Activated CD8-positive, alpha-beta T cell treated with anti-CD3 and anti-CD28 coated beads for 36 hours (primary cell): ENCODE measurements at places on chromosomes 1 and 21. TPM values are rescaled to one million over a fixed set of nuclear protein-coding genes. Genes with fewer than 3 reads are reported as not detected.

The PGLYRP4 gene
- not detected for total RNA-seq

The PM20D1 gene
- 0.22 TPM for total RNA-seq

The OR2L2 gene
- total RNA-seq, result 0.07 TPM

The ZSWIM5 gene
- total RNA-seq, result 0.87 TPM

The BCL2L15 gene
- total RNA-seq, result 0.61 TPM

DNA sequence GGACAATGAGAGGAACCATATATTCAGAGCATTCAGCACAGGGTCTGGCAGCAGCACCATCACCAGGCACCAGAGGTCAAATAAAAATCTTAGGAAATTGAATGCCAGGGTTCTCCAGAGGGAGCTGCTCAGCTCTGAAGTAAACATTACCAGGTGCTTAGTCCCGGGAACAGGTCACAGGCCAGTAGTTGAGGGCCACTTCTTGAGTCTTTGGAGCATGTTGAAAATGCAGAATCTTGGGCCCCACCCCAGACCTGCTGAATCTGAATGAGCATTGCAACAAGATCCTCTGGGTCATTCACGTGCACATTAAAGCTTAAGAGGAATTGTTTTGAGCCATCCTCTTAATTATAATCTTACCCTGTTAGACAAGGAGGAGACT is 33.8 kb downstream of the PHC2 start:
- H3K27me3 ChIP-seq, result peaks cover 4% of the 10 kb centered on the region
- no peak overlapping the region for H3K4me3 ChIP-seq
- H3K27ac ChIP-seq, result no peak overlapping the region
- H3K4me1 ChIP-seq, result peaks cover 6% of the 10 kb centered on the region

- H3K36me3 ChIP-seq, result no peaks in the 10 kb centered on the region
- H3K27ac ChIP-seq, result no peak overlapping the region
- no peak overlapping the region for H3K4me3 ChIP-seq
- H3K4me1 ChIP-seq, result no peaks in the 10 kb centered on the region
- no peak for DNase-seq
These were observed 6.0 kb downstream of the TEX35 start for GRCh38 chr1:178518894-178519293.

- H3K4me1 ChIP-seq, result peaks cover 30% of the 10 kb centered on the region
- no peak overlapping the region for H3K27ac ChIP-seq
- H3K36me3 ChIP-seq, result peaks cover 15% of the 10 kb centered on the region
- peak overlapping the region; percentile 60 for H3K4me3 ChIP-seq
These were observed 4.0 kb upstream of the FOXD3 start for GRCh38 chr1:63318201-63318979.

GRCh38 chr21:8993284-8993942 is 1528.0 kb upstream of the TPTE start:
- H3K27ac ChIP-seq, result no peak overlapping the region
- DNase-seq, result no peak
- peaks cover 35% of the 10 kb centered on the region for H3K27me3 ChIP-seq
- no peaks in the 10 kb centered on the region for H3K4me1 ChIP-seq

DNA sequence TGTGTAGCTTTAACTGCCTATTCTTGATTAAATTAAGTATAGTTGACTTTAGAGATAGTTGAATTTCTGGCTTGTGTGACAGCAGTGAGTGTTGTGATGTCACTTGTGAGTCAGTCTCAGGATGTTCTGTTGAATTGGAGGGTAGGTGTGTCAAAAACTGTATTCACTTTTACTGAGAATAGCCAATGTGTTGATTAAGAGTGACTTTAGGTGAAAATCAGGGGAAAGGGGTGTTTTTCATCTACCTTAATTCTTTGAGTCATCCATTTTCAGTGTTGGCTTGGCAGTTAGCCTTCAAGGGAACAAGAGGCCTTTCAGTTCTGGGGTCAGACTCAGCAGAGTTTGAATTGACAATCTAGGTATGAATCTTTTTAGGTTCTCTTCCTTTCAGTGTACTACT is 75.9 kb downstream of the CDC14A start:
- peak overlapping the region; percentile 82 for H3K27ac ChIP-seq
- H3K4me3 ChIP-seq, result no peak overlapping the region
- no peaks in the 10 kb centered on the region for H3K27me3 ChIP-seq
- peaks cover 60% of the 10 kb centered on the region for H3K4me1 ChIP-seq
- H3K36me3 ChIP-seq, result peaks cover 54% of the 10 kb centered on the region
- DNase-seq, result peak; percentile 48

DNA sequence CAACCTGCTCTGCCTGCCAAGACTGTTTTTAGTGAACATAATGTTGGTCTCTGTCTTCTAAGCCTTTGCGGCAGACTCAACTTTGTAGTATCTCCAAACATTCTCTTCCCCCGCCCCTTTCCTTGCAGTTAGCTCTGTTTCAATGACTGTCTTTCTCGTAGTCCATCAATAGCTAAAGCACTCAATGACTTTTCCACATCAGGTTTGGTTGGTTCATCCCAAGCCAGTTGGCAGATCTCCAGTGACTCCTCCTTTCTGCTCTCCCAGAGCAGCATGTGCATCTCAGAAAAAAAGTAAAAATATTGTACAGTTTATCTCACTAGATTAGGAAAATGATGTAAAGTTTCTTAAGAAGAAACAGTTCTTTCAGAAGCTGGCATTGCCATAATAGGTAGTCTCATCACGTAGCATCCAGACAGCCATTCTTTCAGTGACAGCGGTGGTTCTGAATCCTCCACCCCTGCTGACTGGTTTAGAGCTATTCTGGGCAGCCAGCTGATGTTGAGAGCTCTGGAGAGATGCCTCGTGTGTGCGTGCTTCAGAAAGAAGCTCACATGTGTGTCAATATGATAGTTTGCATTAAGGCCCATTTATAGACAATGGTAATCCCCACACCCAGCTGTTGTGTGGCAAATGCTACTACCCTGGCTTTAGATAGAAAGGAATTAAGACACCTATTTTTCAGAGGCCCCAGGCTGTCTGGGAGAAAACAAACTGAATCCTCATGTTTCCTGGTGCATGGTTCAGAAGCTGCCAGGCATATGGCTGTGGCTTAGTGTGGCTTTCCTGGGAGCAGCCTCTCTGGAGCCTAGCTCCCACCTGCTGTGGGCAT is 53.2 kb downstream of the CNN3 start:
- no peaks in the 10 kb centered on the region for H3K27me3 ChIP-seq
- H3K4me1 ChIP-seq, result peaks cover 10% of the 10 kb centered on the region
- H3K27ac ChIP-seq, result no peak overlapping the region

GRCh38 chr1:8145545-8146202 is 119.6 kb upstream of the ERRFI1 start:
- DNase-seq, result no peak
- no peak overlapping the region for H3K27ac ChIP-seq
- H3K27me3 ChIP-seq, result peaks cover 13% of the 10 kb centered on the region
- peaks cover 25% of the 10 kb centered on the region for H3K4me1 ChIP-seq
- H3K36me3 ChIP-seq, result no peaks in the 10 kb centered on the region

GRCh38 chr1:25731626-25732370 is 68.2 kb upstream of the SELENON start:
- H3K36me3 ChIP-seq, result peaks cover 3% of the 10 kb centered on the region
- no peak overlapping the region for H3K27ac ChIP-seq
- no peak overlapping the region for H3K4me3 ChIP-seq
- no peaks in the 10 kb centered on the region for H3K27me3 ChIP-seq
- no peak for DNase-seq

DNA sequence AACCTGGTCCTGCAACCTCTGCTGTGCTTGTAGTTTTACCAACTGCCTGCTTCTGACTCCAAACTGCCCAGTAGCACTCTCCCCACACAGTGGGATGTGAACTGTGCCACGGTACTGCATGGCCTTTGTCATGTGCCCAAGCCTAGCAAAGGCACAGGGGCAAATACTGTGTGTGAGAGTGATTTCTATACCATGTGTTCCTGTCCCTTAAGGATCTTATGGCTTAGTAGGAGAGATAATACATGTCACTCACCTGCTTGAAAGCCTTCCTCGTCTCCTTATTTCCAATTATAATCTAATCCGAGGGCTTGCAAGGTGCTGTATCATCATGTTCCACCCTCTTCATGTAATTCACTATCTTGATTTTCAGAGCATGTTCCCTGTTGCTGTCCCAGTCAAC is 51.3 kb downstream of the UBE4B start:
- H3K36me3 ChIP-seq, result peaks cover 10% of the 10 kb centered on the region
- H3K4me1 ChIP-seq, result peaks cover 5% of the 10 kb centered on the region
- no peaks in the 10 kb centered on the region for H3K27me3 ChIP-seq
- H3K4me3 ChIP-seq, result no peak overlapping the region
- H3K27ac ChIP-seq, result no peak overlapping the region

DNA sequence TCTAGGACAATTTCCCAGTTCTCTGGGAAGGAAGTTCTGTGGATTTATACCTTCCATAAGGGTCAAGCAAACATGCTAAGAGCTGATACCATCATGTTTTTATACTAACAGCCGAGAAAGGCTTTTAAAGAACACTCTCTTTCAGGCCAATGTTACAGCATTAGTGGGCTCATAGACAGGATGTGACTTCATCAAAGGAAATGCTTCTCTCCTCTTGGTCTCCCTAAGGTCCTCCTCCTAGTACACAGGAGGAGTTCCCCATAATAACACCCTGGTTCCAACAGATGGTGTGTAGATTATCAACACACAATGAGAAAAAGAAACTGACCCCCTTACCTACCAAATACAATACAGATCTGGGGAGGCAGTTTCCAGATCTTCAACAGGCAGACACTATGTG is 26.7 kb upstream of the GLIS1 start:
- H3K4me1 ChIP-seq, result peaks cover 21% of the 10 kb centered on the region
- no peaks in the 10 kb centered on the region for H3K27me3 ChIP-seq
- H3K4me3 ChIP-seq, result no peak overlapping the region
- DNase-seq, result no peak
- peaks cover 56% of the 10 kb centered on the region for H3K36me3 ChIP-seq
- H3K27ac ChIP-seq, result peak overlapping the region; percentile 46

DNA sequence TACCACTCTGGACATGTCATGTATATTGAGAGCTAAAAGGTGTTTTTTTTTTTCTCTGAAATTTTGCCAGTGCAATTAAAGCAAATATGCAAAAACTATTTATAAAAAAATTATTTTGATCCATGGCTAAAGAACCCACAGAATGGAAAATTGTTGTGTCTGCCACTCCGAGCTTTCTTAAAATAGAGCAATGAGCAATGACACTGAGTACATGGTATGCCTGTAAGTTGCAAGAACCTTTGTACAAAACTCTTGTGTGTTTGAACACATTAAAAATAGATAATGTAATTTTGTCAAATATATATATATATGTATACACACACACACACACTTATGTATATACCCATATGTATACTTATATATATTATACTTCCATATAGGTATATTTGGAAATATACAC is 1530.9 kb upstream of the B3GALT2 start:
- H3K27me3 ChIP-seq, result no peaks in the 10 kb centered on the region
- no peak for DNase-seq
- H3K36me3 ChIP-seq, result no peaks in the 10 kb centered on the region
- H3K4me3 ChIP-seq, result no peak overlapping the region
- no peak overlapping the region for H3K27ac ChIP-seq
- no peaks in the 10 kb centered on the region for H3K4me1 ChIP-seq

DNA sequence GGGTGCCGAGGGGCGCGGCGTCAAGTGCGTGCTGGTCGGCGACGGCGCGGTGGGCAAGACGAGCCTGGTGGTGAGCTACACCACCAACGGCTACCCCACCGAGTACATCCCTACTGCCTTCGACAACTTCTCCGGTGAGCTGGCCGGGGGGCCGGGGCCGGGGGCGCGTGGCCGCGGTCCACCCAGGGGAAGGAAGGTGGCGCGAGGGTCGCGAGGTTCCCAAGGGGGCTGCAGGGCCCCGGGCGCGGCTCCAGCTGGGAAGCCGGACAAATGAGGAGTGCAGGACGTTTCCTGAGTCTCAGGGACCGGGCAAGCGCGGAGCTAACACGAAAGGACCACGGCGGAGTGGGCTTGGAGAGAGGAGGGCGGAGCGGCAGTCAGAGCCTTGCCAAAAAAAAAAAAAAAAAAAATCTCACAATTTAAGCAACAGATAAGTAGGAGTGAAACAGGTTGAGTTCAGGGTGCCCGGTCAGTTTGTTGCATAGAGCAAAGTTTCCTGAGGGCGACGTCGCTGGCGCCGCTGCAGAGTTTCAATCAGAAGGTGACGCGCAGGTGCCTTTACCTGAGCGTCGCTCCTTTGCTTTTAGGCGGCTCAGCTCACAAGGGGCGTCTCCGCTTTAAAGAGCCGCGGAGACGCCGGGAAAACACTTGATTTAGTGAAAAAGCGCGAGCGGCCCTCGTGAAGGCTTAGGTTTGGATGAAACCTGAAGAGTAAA is 750 bp downstream of the RHOU start:
- DNase-seq, result peak; percentile 23
- H3K4me3 ChIP-seq, result peak overlapping the region; percentile 68
- no peaks in the 10 kb centered on the region for H3K36me3 ChIP-seq
- peaks cover 10% of the 10 kb centered on the region for H3K27me3 ChIP-seq
- H3K27ac ChIP-seq, result no peak overlapping the region

DNA sequence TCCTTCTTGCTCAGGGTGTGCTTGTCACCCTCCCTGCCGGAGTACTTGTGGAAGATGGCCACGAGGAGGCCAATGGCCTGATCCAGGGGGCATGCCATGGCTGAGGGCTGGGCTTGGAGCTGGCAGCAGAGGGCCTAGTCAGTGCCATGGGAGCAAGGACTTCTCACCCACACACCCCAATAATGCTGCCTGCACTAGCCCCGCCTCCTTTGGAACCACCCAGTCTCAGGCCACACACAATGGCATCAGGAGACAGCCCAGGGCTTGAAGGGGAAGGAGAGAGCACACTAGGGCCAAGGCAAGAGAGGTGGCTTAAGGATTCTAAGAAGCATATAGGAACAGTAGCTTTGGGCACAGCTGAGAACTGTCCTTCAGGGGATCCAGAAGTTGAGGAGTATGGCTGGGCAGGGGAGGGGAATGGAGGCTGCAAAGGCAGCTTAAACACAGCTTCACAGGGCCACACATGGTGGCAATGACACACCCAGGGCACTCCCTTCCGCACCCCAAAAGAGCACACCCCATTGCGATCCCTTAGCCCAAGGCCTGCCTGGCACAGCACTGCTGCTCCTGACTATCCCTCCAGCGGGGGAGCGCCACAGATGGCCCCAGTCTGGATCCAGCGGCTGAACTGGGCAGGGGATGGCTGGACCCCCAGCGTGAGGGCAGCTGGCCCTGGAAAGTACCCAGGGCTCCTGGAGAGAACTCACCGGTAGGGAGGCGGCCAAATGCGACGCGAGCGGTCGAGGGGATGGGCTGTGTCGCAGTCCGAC is at the start of gene S100A6:
Gene S100A6 (minus strand): TSS at position 750 of the 770 bp plus-strand sequence. CDS start 652 bp downstream, at position 98.
- peak; percentile 64 for DNase-seq
- H3K4me3 ChIP-seq, result peak within 1 kb of the TSS; percentile 95
- peak within 1 kb of the TSS; percentile 98 for H3K27ac ChIP-seq
- H3K27me3 ChIP-seq, result no peaks in the 10 kb centered on the region

- no peak overlapping the region for H3K27ac ChIP-seq
- no peak for DNase-seq
- no peak overlapping the region for H3K4me3 ChIP-seq
- no peaks in the 10 kb centered on the region for H3K36me3 ChIP-seq
These were observed 25.5 kb upstream of the DDAH1 start for GRCh38 chr1:85490270-85490985.
